ENCODE measurements at places on chromosomes 13 and 19.
A peak's percentile ranks its signal among the peaks of the same experiment; 100 is the strongest.

DNA sequence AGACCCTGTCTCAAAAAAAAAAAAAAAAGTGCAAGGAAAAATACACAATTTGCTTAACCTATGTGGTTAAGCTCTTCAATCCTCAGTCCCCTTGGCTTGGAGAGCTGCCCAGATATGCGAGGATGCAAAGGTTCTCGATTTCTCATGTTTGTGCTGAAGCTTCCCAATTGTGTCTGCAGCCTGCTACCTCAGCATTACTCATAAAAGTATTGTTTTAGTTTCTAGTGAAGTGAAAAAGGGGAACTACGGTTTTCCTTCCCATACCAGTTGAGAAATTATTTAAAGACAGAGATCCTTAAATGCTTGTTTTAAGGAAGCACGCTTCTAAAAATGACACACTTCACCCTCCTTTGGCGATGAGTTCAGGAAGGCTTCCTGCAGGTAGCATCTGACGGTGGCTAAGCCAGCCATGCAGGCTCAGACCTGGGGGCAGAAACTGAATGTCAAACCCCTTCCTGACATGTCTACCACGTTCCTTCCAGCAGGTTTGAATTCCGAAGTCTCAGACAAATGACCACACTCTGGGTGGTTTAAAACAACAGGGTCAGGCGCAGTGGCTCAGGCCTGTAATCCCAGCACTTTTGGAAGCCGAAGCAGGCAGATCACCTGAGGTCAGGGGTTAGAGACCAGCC is 47.9 kb downstream of the RUBCNL start:
- DNase-seq = no peak

GRCh38 chr13:99434258-99434788 is 66.9 kb upstream of the TM9SF2 start:
- DNase-seq = no peak

- no peak for DNase-seq
Observed at GRCh38 chr19:50861010-50861409, 6.3 kb downstream of the KLK3 start.

DNA sequence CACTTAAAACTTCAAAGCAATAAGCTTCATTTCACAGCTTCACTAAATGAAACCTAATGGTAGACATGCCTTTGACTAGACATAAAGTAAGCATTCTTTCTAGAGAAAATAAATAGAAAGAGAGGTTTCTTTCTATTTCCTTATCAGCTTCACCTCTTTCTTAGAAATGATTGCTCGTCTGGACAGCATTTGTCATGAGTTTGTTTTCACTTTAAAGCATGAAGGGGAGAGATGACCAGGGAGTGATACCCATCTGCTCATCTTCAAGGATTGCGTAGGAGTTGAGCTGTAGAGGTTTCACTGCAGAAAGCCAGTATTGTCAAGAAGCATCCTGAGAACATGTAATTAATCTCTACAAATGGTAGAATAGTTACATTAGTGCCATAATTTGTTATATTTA is 61.3 kb downstream of the COL4A2 start:
- DNase-seq = no peak

DNA sequence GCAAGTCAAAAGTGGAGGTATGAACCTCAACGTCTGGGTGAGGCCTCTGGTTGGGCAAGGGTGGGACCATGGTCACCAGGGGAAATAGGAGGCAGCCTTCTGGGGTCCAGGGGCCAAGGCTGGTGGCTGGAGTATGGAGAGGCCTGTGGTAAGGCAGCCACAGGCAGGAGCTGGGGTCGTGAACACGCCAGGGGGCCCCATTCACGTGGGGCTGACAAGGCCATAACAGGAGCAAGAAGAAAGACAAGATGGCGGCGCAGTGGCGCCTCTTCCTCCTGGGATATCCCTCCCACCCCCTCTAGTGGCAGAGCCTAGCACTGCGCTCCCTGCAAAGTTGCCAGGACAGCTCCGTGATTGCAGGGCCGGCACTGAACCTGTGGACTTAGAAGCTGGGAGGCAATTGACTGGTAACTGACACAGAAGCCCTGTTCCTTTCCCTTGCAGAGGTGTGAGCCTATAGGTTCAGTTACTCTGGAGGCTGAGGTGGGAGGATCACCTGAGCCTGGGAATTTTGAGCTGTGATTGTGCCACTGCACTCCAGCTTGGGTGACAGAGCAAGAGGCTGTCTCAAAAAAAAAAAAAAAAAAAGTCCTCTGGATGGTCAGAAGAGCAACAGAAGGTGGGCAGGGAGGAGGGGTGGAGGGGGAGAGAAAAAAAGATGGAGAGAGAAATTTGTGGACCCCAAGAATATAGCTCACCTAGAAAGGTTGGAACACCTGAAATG is 19.7 kb upstream of the EDDM13 start:
- peak; percentile 85 for DNase-seq

DNA sequence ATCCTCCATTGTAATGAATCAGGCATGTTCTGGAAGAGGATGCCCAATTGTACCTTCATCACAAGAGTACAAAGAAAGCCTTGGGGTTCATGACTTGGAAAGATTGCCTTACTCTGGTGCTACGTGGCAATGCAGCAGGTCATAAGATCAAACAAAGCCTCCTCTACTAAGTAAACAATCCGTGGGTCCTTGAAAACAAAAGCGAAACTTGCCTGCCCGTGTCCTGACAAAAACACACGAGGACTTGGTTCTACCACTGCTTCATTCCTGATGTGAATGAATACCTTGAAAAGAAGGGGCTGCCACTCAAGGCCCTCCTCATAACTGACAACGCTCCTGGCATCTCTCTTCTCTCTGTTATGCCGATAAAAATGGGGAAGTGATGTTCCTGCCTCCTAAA is 18.9 kb downstream of the ZNF563 start:
- DNase-seq = no peak

DNA sequence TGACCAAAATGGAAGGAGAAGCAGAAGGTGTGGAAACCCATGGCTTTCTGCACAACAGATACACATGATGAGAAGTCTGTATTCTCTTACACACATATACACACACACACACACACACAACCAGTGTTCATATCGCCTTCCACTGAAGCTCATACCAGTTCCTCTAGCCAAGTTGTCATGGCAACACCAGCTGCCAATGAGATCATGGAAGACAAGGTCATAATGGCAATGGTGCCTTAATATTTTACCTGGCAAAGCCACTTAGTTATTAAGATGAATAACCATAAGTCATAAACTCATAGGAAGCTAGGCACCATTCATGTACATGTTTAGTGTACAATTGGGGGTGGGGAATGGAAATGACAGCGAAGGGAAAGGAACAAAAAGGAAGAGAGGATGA is 2.6 kb upstream of the DHRS12 start:
- peak; percentile 68 for DNase-seq

- DNase-seq = peak; percentile 65
Observed at GRCh38 chr13:61187471-61187870, 228.2 kb downstream of the PCDH20 start.

DNA sequence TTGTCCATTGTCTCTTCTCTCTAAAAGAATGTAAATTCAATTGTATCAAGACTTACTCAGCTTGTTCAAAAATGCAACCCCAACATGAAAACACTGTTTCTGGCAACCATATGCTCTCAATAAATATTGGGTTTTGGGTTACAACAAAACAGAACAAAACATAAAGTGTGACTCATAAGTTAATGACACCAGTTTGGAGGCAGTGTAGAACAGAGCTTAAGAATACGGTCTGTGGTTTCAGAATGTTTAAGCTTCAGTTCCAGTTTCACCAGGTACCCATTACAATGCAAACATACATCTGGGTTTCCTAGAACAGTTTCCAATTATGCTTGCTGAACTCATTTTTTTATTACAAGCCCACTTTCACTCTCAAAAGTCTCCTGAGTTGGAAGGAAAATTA is 285.8 kb upstream of the PCDH9 start:
- peak; percentile 93 for DNase-seq

DNA sequence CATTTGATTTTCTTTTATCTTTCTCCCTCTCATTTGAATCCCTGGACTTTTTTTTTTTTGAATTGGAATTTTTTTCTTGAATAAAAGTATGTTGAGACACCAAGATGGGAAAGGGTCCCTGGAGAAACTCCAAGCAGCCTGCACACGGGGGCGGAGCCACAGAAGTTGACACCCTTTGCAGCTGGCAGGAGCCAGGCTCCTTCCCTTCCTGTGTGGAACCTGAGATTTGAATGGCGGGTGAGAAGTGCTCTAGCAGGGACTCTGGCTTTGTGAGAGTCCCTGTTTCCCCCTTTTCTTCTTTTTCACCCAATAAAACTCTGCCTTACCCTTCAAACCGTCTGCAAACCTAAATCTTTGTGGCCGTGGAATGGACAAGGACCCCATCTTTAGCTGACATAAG is 1381.0 kb upstream of the MIR17HG start:
- DNase-seq = peak; percentile 15

GRCh38 chr19:50184196-50184595 is 19.2 kb upstream of the MYH14 start:
- peak; percentile 37 for DNase-seq

GRCh38 chr13:38024431-38024830 is 154.9 kb upstream of the TRPC4 start:
- no peak for DNase-seq

DNA sequence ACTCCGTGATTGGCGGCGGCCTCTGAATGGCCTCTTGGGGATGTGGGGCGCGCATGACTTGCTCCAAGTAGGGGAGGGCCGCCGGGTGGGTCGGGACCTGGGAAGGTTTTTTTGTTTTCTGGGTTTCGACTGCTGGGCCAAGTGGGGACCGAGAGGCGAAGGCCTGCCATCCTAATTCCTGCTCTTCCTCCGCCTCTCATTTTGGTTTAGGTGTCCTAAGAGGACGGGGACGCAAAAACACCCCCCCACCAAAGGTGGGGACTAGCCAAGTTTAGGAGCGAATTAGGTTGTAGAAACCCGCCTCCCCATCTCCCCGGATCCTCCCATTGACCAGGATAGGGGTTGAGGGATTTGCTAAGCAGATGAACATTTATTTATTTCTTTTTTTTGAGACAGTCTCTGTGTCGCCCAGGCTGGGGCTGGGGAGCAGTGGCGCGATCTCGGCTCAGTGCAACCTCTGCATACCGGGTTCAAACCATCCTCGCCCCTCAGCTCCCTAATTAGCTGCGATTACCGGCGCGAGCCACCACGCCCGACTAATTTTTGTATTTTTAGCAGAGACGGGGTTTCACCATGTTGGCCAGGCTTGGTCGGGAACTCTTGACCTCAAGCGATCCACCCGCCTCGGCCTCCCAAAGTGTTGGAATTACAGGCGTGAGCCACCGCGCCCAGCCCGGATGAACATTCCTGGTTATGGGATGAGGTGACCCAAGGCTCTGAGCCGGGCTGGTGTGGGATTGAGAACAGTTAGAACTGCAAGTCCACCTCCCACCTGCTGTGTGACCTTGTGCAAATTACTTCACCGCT is 838 bp downstream of the PPP2R1A start:
- DNase-seq = peak; percentile 57

DNA sequence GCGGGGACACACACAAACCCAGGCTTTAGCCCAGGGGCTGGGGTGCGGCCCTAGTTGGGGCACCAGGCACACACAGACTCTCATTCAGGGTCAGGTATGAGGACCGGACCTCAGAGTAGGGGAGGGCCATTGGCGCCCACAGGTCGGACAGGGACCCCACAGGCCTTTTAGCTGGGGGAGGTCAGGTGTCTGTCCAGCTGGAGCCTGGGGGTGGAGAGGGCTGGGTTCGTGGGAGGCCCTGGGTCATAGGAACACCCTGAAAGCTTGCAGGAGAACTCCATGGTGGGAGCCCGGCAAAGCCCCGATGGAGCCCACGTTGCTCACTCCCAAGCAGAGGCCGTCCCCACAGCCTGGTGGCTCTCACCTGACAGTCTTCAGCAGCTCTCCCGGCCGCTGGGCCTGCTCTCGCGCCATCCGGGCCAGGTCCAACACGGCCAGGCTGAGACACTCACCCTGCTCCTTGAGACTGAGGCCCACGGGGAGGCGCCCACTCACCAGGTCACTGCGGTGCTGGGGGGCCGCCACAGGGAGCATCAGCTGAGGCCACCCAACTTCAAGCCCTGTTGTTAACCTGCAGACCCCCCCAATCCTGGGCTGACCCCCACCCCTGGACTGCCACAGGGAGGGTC is 5.0 kb downstream of the JAK3 start:
- DNase-seq = no peak

DNA sequence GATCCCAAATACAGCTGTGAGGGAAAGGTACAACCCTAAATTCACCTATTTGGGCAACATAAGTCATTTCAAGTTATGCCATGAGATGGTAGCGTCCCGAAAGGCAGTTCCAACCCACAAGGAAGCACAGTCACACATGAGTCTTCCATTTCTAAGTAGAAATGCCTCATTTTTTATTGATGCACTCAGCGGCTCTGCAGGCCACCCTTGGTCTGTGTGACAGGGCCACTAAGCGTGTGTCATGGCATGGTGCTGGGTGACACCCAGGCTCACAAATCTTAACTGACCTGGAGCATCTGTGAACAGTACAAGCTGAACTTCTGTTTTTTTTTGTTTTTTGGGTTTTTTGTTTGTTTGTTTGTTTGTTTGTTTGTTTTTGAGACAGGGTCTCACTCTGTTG is 15.1 kb downstream of the RAB20 start:
- DNase-seq = no peak

DNA sequence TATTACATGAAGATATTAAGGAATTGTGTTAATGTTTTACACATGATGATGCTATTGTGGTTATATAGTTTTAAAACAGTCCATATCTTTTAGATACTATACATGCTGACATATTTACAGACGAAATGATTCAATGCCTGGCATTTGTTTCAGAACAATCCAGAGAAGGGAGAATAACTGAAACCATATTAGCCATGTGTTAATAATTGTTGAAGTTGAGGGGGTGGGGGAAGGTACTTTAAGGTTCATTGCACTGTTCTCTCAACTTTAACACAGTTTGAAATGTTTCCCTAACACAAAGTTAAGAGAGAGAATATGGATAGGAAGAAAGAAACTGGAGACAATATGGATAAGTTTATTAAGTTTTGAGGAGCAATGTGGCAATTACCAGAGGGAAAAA is 5.8 kb downstream of the CRYL1 start:
- no peak for DNase-seq

- DNase-seq = peak; percentile 35
Observed at GRCh38 chr13:30148171-30148754, 159.1 kb downstream of the KATNAL1 start.

DNA sequence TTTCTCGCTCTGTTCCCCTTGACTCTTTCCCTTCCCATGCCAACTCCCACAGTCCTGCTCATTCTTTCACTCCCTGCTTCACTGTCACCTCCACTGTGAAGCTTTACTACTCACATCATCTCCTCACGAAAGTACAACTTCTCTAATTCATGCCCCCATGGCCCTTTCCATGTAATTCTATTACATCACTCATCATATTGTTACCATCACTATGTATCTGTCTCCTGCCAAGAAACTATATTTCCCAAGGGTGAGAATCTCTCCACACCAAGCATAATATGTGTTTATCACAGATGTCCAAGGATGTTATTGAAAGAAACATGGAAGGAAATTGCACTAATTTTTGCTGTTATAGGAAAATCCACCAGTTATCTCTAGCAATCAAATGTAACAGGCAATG is 37.2 kb upstream of the LRCH1 start:
- no peak for DNase-seq

All from NCI-H69 (cell line).